ENCODE measurements at places on chromosomes 2 and 18. TPM values are rescaled to one million over a fixed set of nuclear protein-coding genes. Genes with fewer than 3 reads are reported as not detected.

DNA sequence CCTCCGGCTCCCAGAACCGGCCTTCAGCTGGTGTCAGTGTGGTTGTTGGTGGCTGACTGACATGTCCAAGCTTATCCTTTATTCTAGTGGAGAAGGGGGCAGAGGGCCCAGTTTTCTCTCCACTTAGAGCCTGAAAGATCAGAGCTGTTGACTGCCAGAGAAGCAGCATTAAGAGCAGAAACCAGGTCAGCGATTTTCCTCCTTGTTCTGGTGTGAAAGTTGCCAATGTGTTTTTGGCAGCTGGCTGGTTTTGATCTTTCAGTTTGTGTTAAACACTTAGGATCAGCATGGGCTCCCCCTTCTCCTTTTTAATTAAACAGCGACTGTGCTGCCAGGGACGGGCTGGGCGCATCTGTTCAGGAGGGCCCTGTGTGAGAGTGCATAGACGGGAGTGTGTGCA is 100.9 kb downstream of the ASAP2 start:
- no peak for DNase-seq

Gene C2orf69
- polyA plus RNA-seq: 7.1 TPM

DNA sequence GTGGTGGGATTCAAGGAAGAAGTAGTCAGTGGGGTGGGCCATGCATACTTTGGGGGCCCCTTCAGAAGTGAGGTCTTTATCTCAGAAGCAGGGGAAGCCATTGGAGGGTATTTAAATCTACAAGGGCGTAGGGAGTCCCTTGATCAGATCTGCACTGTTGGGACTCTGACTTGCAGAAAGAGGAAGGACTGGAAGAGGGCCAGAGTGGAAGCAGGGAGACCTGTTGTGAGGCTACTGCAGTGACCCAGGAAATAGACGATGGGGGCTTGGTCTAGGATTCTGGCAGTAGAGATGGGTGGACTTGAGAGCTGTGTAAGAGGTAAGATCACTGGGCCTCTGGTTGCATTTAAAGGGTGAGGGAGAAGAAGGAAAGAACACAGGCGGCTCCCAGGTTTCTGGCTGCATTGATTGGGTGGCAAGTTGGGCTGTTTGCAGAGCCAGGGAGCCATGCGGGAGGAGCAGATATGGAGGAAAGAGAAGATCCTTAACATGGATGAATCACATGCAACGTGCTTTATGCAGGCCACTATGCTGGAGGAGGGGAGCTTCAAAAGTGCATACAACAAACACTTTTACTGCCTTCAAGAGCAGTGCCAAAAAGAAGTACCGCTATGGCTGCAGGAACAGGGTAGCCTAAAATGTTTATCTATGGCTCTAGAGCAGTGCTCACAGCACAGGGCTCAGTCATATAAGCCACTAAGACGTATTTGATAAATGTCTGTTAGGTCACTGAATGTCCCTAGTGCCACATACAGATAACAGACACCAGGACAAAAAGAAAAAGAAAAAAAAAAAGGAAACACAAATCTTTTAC is 2.3 kb downstream of the SFXN5 start:
- DNase-seq: no peak

Gene SPDYA
- polyA plus RNA-seq: 0.59 TPM

GRCh38 chr2:133571249-133571648 is 3.0 kb upstream of the NCKAP5 start:
- no peak for DNase-seq

- no peak for DNase-seq
Observed at GRCh38 chr2:165610591-165611029, 141.1 kb downstream of the CSRNP3 start.

- no peak for DNase-seq
Observed at GRCh38 chr2:199348871-199349270, 108.9 kb downstream of the SATB2 start.

Gene CIB4
- not detected for polyA plus RNA-seq

DNA sequence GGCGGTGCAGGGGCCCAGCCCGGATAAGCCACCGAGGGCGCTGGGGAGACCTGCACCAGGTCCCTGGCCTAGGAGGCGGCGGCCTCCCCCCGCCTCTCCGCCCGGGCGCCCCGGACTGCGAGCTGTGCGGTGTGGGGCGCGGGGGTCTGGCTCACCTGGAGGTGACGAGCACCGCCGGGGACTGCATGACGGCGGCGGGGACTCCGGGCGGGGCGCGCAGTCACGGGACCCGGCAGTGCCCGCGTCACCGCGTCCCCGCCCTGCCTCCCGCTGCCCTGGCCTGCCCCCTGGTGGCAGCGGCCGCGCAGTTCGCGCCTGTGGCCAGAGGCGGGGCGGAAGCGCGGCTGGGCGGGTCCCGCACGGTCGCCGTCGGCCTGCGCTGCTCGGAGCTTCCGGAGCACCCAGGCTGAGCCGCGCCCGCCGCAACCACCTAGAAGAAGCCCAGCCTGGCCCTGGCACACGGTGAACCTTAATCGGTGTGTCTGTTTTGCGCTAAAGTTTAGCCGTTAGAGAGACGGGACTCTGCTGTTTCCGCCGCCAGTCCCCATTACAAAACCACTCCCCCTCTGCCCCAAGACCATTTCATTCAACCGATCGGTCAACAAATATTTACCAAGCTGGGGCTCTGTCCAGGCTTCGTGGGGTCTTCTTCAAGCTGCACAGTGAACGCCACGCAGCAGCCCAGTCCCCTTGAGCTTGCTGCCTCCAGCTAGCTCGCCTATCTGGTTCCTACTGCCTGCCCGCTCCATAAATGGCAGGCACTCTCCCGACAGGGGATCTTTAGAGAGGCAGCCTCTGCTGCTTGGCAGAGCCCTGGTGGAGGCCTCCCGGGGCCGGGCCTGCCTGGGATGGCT is at the start of gene HS1BP3:
HS1BP3 (minus strand) TSS at position 222 of the 854 bp plus-strand sequence; CDS start at position 187, 35 bp downstream.
- DNase-seq: peak; percentile 94

Gene CCDC74A
- polyA plus RNA-seq: 11.3 TPM

DNA sequence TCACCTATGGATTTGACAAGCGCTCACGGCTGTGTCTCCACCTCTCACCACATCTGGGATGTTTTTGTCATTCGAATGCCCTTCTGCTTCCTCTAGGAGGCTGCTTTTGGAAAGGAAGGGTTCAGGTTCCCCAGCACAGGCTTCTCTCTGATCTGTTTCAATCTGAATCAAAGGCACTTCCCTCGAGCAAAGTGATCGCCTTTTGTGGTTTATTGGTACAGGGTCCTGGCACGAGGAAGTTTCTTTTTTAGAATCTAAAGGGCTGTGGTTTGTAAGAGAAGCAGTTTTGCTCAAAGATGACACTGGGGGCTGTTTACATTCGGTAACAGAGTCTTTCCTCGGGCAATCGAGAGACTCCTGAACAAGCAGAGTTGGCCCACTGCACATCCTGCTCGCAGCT is 145.0 kb downstream of the DAW1 start:
- no peak for DNase-seq

Gene PSMD14
- 47.7 TPM for polyA plus RNA-seq
